Cerebellar nuclear complex (tissue), 1 donor: ENCODE measurements at places on chromosomes 1 and 21.

DNA sequence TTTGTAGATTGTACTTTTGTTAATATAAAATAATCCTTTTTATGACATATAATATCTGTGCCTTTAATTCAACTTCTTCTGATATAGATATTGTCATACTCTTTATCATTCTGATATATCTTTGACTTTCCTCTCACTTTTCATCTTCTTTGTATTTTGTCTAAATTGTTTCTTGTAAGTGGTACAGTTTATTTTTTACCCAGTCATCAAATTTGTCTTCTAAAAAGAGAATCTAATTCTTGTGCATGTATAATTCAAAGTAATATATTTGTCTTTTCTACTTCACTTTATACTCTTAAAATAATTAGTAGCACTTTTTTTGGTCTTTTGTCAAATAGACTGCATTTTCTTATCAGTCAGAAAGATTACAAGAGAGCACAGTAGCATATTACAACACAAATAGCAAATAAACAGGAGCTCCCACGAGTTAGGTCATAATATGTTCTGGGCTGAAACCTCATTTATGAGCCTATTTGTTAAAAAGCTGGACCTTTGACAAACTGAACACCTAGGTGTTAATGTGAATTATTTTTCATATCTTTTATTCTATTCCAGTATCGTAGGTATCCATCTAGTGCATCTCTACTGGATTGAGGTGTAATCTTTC lies 379.7 kb upstream of the B3GALT2 start:
- DNase-seq = no peak

- DNase-seq = no peak
Observed at GRCh38 chr21:40054403-40054802, 187.2 kb downstream of the PCP4 start.

GRCh38 chr1:93323185-93323820 lies 22.4 kb upstream of the DR1 start:
- no peak for DNase-seq

DNA sequence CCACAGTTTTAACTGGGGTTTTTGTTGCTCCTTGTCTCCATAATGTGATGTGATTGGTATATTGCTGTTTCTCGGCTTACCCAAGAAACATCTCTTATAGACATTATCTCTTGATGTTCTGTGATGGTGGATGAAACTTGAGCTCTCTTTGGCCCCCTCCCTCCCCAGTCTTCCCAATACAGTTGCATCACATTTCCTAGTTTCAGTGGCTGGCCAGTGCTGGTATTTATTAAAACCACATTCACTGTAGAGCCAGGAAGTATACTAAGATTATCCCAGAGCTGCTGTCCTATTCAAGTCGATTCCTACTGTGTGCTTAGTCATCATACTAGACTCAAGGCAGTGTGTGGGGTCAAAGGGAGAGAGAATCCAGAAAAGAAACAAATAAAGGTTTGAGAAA lies 244.4 kb downstream of the KAZN start:
- DNase-seq = no peak

GRCh38 chr1:29123053-29123886 lies 433 bp downstream of the TMEM200B start:
- no peak for DNase-seq

DNA sequence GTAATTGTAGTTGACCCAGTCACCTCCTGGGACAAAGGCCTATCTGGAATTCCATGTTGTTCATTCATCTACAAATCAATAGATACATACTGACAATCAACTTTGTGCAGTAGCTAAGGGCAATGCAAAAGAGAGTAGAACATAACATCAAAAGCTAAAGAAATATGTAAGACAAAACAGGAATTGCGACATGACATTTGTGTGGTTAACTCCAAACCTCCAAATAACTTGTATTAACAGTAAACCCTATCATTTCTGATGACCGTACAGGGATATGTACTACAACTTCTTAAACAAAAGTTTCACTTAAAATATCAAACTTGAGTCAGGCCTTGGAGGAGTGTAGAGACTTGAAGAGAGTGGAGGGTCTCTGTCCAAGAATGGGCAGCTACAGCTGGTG lies 317.6 kb downstream of the SPATA17 start:
- DNase-seq = no peak

DNA sequence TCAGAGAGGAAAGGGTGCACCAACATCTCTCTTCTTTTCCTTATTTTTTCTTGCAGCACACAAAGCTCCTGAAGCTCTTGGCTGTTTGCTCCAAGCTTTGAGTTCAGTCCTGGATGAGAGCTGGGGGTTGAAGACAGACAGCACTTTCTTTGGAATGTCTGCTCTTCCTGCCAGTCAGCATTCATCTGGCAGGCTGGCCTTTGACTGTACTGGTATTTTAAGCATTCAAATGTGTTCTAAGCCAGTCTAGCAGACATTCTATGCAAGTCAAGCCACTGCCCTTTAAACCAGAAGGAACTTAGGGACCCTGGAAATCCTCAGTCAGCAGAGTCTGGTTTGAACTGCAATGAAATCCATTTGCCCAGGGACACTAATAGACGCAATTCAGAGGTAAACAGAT lies 45.0 kb downstream of the XCL1 start:
- no peak for DNase-seq

- DNase-seq = no peak
Observed at GRCh38 chr1:114758256-114758832, 560 bp upstream of the CSDE1 start.
